Activated T-helper 17 cell treated with anti-CD3 and anti-CD28 coated beads, Interleukin-2, amount 50 U/mL, for 72 hours (primary cell): ENCODE measurements at places on chromosomes 16 and 17.

DNA sequence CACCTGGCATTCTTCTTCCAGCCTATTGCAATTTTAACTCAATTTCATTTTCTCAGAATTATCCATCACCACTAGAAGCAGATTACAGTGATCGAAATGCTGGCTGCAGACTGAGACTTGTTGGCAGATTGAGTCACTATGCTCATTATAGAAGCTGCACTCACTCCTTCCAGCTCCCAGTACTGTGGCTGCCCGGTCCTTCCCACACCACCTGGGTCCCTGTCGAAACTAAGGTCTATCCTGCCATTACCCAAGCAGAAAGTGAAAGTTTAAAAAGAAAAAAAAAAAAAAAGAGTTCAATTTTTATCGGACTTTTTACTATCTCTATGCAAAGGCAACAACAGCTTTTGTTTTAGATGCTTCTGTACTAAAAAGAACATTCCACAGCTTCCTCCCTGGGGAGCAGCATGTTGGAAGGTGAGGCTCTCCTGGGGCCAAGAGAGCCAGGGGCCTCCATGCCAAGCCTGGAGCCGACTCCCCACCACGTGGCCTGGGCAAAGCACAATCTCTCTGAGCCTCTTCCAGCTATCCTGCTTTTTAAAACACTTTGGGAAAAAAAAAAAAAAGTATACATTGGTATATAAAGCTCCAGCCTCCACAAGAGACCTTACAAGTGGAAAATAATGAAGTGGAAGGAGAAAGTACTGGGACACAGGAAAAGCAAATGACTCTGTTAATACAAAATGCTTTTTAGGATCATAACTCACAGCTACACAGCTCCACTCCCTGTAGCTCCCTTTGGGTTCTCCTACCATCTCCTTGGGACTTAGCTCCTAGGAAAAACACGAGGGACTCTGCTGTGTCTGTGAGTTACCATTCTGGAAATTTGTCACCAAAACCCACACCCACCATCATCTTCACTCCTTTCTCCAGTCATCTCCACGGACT is 77.8 kb downstream of the USP31 start:
- ATAC-seq: no peak

DNA sequence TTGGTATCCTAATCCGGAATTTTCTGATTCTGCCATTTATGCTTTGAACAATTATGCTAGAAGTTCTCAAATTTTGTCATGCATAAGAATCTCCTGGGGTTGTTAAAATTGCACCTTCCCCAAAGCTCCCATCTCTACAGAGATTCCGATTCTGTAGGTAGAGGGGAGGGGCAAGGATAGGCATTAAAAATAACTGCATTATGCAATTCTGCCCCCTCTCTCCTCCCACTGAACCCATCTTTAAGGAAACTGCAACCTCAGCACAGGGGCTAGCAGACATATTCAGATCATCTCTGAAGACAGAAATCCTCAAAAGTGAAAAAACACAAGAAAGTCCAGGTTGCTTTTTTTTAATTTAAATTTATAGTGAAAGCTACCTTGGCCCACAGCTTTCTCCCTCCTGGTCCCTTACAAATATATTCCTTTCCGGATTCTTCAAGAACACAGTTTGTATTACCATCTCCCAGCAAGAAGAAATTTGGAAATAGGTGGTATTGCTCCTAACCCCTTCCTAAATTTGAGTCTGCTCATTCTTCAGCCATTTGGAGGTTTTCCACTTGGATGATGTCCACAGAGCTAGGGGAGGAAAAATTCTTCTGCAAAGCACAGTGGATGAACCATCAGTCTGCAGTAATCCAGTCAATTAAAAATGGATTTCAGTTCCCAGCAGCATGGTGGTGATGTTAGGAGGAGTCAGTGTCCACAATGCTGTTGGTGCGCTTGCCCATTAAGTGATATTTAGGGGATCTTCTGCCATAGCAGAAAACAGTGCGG is 67.7 kb downstream of the RBFOX1 start:
- no peak for ATAC-seq

GRCh38 chr17:78694805-78695531 is 87.1 kb downstream of the CYTH1 start:
- no peak for ATAC-seq

DNA sequence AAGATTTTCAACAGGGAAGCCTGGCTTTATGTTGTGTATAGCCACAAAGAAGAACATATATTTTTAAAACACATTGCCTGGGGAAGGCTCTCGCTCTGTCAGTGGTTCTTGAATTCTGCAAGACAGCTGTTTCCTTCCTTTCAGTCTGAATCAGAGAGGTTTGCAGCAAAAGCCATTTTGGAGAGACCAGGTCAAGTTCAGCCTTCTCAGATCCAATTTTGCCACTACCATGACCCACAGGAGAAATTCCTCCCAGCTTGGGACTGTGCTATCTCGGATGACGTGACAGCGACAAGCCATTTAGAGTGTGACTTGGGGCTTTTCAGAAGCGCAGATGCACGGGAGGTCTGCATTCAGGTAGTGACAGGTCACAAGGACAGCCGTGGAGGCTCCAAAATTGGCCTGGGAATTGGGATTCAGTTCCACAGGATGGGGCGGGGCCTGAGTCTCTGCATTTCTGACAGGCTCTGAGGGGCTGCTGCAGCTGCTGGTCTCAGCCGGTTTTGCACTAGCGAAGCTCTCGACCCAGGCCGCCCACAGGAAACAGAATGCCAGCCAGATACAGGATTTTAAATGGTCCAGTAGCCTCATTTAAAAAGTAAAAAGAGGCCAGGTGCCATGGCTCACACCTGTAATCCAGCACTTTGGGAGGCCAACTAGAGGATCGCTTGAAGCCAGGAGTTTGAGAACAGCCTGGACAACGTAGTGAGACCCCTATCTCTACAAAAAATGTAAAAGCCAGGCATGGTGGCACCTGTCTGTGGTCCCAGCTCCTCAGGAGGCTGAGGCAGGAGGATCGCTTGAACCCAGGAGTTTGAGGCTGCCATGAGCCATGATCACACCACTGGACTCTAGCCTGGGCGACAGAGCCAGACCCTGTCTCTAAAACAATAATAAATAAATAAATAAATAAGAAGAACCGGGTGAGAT is 196.6 kb upstream of the CIBAR2 start:
- no peak for ATAC-seq
